Dermis blood vessel endothelial cell (primary cell): ENCODE measurements at places on chromosomes 7 and 10. TPM values are rescaled to one million over a fixed set of nuclear protein-coding genes. Genes with fewer than 3 reads are reported as not detected.

The MAGI2 gene
- total RNA-seq, result 1.8 and 2.4 TPM in 2 replicates

The ENO4 gene
- not detected in 2 replicates for total RNA-seq

The PRSS37 gene
- total RNA-seq, result not detected in 2 replicates

The SH2D4B gene
- 0.05 and 0.34 TPM in 2 replicates for total RNA-seq

The BICC1 gene
- 0.79 and 2.6 TPM in 2 replicates for total RNA-seq

The RBP4 gene
- total RNA-seq, result not detected in 2 replicates
